ENCODE measurements at places on chromosomes 6 and 20.
A peak's percentile ranks its signal among the peaks of the same experiment; 100 is the strongest.

DNA sequence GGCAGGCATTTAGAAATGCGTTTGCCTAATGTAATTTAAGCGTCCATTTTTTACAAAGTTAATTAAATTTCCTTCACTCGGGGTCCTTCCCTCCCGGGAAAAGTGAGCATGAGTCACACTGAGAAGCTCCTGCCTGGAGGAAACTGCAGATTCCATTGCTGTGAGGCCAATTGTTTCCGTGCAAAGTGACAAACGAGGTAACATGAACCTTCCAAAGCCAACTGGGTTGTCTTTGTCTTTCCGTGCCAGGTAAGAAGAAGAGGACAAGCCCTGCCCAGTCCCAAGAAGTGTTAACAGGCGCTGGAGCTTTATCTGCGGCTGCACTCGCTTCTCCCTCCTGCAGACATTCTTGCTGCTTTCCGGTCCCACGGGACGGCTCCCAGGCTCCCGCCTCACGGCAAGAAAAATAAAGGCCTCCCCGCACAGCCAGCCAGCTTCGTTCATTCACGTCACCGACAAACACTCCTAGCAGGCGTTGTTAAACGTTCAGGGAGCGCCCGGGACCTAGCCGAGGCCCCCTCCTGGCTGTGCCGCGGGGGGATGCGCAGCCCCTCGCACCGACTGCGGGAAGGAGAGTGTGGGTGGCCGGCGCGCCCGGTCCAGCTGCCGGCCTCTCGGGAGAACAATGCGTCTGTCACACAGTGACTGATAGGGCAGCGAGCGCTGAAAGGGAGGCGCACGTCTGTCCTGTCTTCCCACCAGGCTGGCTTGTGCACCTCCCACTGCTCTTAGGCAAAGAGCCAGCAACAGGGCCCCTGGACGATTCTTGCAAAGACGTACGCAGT, 61.5 kb upstream of the HDDC2 start:
- no peak for DNase-seq

DNA sequence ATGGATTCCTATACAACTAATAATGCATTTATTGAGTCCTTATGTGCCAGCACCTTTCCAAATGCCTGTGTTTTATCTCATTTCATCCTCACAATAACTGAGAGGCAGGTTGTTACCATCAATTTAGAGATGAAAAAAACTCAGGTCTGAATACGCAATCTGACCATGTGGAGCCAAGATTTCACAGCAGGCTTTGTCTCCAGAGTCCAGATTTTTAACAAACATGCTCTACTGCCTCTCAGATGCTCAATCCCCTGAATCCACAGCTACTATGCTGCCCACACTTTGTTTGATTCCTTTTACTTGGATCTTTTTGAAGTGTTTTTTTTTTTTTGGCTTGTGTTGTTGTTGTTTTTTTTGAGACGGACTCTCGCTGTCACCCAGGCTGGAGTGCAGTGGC, 46.8 kb downstream of the B4GALT5 start:
- DNase-seq = no peak

- DNase-seq = peak; percentile 60
These were observed 27.4 kb upstream of the APCDD1L start for GRCh38 chr20:58542411-58543095.

DNA sequence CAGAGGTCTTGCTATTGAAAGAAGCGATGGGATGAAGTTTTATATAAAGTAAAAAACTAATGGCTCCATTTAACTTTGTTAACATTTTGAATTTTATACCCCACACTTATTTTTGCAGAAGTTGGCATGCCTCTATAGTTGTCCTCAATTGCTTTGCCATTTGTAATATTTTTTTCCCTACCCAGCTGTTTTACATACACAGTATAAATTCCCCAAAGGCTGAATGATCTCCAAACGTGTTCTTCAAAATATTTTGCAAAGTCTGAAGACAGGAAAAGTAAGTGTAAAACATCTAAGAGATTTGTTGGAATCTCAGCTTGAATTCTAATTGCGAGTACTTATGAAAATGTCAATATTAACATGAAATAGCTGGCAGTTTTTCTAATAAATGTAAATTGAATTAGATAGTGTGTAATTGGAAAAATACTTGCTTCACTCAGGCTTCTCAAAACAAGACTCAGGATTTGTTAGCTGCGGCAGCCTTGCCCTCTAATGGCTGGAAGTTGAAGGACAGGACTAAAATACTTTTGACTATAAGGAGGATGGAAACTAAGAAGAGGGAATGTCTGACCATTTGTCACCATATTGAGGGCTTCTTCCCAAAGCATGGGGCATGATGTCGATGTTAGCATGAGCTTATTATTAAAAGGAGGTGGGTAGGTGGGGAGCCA, 226.8 kb downstream of the UST start:
- no peak for DNase-seq

- DNase-seq = no peak
These were observed 39.5 kb downstream of the BICRAL start for GRCh38 chr6:42821341-42821668.

GRCh38 chr20:20083807-20084206, 31.5 kb downstream of the CFAP61 start:
- DNase-seq = peak; percentile 61

DNA sequence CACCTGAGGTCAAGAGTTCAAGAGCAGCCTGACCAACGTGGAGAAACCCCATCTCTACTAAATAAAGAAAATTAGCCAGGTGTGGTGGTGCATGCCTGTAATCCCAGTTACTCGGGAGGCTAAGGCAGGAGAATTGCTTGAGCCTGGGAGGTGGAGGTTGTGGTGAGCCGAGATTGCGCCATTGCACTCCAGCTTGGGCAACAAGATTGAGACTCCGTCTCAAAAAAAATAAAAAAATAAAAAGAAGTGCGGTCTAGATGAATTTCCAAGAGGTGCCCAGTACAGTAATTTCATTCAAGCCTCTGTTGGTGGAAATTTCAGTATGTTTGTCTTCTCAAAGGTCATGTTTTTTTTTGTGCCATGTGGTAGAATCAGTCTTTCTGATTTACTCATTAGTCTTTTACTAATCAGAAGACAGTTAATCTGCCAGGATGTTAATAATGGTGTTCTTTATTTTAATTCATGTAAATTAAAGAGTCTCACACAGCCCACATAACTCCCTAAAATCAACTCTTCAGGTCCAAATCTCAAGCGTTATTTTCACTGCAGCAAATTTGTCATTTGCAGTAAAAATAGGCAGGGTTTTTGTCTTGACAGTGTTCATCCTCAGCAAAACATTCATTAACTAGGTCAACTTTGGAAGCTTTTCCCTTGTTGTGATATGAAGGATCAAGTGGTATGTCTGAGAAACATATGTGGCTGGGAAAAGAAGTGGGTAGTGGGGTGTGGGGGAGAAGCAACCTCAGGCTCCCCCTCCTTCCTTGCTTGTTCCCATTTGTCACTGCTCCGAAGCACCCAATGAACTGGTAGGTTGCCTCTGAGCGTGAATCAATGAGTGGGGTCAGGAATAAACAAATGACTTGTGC, 13.3 kb downstream of the TP53INP2 start:
- DNase-seq = no peak

DNA sequence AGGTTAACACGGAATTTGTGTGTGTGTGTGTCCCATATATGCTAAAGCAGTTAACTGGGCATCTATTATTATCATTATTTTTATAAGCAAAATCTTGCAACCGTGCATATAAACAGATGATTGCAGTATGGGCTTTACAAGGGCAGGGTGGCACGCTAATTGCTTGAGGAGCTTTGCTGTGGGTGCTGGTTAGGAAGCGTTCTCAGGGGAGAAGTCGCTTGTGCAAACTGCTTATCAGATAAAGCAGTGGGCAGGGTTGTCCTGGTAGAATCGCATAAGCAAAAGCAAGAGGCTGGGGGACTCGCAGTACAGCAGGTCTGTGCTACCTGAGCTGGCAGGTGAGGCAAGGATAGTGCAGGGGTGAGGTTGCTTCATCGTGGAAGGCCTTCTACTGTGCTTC, 9.7 kb upstream of the CCN6 start:
- DNase-seq = no peak

DNA sequence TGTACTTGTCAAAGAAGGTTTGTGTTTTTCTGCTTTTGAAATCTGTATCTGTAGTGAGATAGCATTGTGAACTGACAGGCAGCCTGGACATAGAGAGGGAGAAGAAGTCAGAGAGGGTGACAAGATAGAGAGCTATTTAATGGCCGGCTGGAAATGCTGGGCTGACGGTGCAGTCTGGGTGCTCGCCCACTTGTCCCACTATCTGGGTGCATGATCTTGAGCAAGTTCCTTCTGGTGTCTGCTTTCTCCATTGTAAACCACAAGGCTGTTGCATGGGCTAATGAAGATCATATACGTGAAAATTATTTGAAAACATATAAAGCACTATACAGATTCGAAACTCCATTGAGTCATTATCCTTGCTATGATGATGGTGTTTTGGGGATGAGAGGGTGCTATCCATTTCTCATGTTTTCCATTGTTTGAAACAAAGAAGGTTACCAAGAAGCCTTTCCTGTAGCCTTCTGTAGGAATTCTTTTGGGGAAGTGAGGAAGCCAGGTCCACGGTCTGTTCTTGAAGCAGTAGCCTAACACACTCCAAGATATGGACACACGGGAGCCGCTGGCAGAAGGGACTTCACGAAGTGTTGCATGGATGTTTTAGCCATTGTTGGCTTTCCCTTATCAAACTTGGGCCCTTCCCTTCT, 18.4 kb downstream of the CD83 start:
- no peak for DNase-seq

- no peak for DNase-seq
These were observed 609.0 kb downstream of the DHX35 start for GRCh38 chr20:39571171-39571570.

- no peak for DNase-seq
These were observed 589.2 kb downstream of the PHF3 start for GRCh38 chr6:64224819-64225218.

GRCh38 chr20:37430778-37431460, 85.0 kb downstream of the SRC start:
- no peak for DNase-seq

GRCh38 chr6:47788498-47788884, 6.7 kb downstream of the OPN5 start:
- DNase-seq = no peak

DNA sequence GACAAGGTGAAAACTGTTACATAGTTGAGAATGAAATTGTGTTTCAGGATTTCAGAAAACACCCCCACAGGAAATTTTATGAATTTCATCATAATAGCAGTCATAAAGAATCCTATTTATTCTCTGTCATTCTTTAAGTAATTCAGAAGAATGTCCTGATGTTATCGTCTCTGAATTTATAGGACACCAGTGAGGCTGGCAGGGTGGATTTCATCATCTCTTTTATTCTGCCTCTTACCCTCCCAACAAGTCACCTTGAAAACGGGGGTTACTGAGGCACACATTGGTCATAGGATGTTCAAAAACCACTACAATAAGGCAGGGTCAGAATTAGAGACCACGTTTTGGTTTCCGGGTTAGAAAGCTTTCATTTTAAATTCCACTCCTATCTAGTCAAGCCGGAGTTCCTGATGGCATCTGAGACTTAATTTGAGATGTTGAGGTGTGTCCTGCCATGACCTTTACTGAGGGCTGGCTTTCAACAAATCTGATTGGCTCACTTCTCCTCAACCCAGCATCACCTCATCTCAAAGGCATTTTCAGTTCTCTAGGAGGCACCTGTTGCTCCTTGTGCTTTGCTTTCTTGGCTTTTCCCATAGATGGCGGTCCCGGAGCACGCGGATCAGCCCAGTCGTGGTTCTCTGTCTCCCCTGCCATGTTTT, 230.6 kb upstream of the SUPT3H start:
- no peak for DNase-seq

- DNase-seq = no peak
These were observed 434.3 kb downstream of the TBC1D32 start for GRCh38 chr6:120899932-120900331.

All from Jurkat, Clone E6-1 (cell line).